ENCODE measurements at places on chromosomes 5 and 9. TPM values are rescaled to one million over a fixed set of nuclear protein-coding genes. Genes with fewer than 3 reads are reported as not detected.
A peak's percentile ranks its signal among the peaks of the same experiment; 100 is the strongest.

- peak; percentile 72 for DNase-seq
Measured at GRCh38 chr5:74639807-74640449, 600 bp downstream of the ENC1 start.

GRCh38 chr5:139633295-139634027 is 14.7 kb upstream of the CXXC5 start:
- peak; percentile 85 for DNase-seq

DNA sequence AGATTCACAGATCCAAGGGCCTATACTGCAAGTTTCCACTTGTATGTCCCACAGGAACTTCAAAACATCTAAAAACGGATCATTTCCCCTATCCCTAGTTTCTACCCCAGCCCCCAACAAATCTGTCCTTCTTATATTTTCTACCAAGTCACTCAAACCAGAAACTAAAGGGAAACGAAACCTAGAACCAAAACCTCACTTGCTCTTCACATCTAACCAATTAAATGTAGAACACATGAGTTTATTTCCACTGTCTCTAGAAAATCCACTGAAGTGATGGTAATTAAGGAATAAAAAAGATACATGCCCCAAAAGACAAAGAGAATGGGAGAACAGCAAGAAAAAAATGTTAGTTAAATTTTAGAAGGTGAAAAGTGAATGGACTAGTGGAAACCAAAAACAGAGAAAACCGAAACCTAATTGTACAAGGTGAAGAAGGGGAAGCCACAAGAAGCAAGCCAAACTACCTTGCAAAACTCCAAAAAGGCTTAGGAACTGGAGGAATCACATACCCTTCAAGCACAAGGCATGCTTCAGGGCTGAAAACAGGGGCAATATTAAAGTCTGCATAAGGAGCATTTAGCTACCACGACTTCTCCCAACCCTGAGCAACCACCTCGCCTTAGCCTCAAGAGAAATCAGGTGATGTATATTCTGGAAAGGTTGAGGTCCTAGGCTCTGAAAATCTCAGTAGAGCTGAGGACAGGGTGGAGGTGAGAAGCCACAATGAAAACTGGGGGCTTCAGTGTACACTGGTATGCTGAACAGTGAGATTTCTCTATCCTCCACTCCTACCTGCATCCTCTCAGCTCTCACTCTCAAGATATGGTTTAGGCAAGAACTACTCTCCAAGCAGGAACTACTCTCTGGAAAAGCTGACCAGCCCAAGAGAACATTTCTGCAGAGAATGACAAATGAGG is 11.1 kb downstream of the SMU1 start:
- no peak for DNase-seq

GRCh38 chr5:141817631-141818030 is 60.6 kb downstream of the PCDH1 start:
- DNase-seq, result no peak

Gene OMD
- 23.9 TPM for total RNA-seq

- no peak for DNase-seq
Measured at GRCh38 chr9:135993765-135994500, 32.8 kb upstream of the UBAC1 start.

GRCh38 chr5:158640593-158640980 is 459.1 kb downstream of the EBF1 start:
- DNase-seq, result no peak

- DNase-seq, result no peak
Measured at GRCh38 chr5:173850659-173851058, 37.5 kb upstream of the CPEB4 start.
